ENCODE measurements at places on chromosomes 1 and 21.

GRCh38 chr1:56517404-56518130 lies 61.8 kb downstream of the PLPP3 start:
- no peak for DNase-seq

- DNase-seq, result no peak
Observed at GRCh38 chr1:28155628-28156027, 20.9 kb downstream of the PTAFR start.

GRCh38 chr1:38892976-38893375 lies 11.6 kb upstream of the GJA9 start:
- no peak for DNase-seq

DNA sequence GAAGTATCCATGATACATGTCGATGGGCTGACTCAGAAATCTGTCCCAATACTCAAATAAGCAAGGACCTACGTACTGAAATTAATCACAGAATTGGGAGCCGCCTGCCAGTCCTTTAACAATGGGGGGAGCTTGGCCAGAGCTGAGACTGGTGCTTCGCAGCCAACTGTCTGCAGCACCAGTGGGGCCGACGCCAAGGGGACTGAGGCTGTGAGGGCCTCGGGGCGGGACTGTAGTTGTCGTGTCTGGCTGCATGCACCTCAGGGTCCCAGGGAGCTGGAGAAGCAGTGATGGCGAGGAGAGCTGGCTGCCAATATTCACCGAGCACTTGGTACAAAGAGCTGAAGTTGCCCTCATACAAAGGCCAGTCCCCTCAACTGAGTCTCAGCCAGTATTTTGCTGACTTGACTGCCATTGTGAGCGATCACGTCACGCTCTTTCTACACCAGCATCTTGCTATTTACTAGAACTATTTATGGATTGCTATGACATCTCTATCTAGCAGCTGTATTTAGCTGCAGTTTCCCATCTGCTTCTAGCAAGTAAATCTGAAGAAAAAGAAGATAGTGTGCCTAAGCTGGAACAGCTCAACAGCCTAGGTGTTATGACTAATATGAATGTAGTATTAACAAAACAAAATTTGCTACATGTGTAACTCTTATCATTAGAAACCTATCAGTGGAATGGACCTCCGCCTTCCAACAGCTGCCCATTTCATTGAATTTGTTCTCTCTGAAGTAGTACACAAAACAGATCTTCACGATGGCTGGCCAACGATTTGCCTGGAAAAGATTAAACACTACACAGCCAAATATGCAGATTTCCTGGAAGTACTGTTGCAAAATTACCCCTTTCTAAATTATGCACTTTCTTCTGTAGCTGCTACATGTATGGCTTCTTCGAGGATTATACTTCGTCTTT lies 29.1 kb downstream of the EVI5 start:
- no peak for DNase-seq

DNA sequence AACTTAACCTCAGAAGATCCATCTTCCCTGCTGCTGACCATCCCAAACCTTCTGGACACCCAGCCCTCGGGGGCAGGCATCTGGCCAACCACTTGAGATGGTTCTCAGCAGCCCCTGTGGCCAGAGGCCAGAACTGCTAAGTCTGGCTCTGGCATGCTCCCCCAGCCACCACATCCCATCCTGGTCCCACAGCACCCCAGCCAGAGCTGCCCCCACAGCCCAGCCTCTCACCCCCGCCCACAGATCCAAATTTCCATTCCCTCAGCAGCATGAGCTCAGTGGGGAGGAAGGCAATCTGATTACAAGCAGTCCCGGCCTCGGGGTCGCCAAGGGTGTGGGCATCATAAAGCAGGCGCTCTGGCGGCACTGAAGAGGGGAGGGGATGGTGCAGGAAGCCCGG lies 45.6 kb downstream of the GLIS1 start:
- DNase-seq, result no peak

- DNase-seq, result no peak
Observed at GRCh38 chr1:48775831-48776392, 779 bp downstream of the BEND5 start.

GRCh38 chr1:113630340-113631327 lies 128.7 kb downstream of the PHTF1 start:
- no peak for DNase-seq

DNA sequence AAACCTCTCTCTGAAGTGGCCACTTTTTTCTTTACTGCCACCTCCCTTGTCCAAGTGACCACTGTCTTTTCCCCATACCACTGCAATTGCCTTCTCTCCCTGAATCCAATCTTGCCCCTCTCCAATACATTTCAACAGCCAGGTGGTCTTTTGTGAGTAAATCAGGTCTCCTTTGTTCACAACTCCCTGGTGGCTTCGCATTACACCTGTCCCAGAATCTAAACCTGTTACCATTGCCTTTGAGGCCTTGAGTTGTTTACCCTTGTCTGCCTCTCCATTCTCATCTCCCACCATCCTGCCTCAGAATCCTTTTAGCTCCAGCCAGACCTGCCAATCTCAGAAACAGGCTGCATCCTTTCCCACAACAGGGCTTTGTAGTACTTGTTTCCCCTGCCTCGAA lies 21.8 kb upstream of the DYNLT5 start:
- DNase-seq, result no peak

DNA sequence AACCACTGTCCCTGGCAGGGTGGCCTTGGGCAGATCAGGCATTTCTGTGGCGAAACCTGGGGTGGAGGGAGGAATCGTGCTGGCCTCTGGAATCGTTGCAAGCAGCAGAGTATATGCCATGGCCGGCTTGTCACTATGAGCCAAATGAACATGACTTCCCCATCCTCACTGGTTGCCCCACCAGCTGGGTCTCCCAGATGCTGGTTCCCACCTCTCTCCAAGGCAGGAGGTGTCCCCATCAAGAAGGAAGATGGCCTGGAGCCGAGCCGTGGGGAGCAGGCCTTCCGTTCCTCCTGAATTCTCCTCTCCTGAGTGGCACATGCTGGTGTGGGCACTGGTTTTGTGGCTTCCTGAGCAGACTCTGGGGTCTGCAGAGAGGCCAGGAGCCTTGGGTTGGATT lies 60.2 kb upstream of the ACTRT2 start:
- no peak for DNase-seq
